ENCODE measurements at places on chromosomes 7 and 10.
A peak's percentile ranks its signal among the peaks of the same experiment; 100 is the strongest.

GRCh38 chr7:156725936-156726335 is 85.4 kb downstream of the RNF32 start:
- no peak for DNase-seq

GRCh38 chr10:11115337-11115736 is 97.7 kb downstream of the CELF2 start:
- no peak for DNase-seq

DNA sequence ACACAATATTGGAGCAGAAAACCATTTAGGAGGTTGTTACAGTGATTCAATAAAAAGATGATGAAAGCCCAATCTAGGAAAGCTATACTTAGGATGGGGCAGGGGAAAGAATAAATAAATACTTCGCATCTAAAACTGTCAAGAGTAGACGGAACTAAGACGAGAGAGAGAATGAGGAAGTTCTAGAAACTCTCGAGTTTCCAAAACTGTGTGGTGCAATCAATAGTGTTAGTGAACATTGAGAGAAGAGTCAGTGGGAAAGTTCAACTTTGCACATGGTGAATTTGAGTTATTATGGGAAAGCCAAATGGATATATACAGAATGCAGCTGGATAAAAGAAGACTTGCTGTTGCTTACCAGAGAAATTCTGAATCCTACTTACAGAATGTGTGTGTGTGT is 133.8 kb upstream of the MEOX2 start:
- DNase-seq = no peak

DNA sequence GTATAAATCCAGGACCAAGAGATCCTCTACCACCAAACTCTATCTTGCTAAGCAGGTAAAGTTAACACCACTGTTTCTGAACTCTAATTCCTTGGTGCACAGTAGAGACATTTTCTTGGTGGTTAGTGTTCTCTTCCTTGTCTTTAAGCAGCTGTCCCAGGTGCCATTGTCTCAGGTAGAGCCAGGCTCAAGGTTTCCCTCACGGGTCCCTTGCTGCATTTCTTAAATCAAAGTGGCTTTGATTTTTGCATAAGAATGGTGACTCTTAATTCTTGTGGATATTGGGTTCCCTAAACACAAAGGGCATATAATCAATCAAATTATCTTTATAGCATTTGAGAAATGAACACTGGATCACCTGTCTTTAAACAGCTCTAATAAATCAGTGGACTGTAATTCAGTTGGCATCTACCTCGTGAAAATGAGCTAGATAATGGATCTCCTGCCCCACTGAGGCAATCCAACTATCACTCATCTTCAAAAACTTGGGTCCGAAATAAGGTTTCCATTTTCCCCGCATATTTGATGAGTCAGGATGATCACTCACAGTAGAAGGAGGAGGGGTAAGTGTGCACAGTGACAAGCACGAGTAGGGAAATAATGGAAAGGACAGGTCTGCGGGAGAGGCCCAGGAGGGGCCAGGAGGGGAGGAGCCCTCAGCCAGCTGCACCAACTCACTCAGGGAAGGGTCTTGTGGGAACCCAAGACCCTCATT is 2.4 kb downstream of the ABCC2 start:
- no peak for DNase-seq

DNA sequence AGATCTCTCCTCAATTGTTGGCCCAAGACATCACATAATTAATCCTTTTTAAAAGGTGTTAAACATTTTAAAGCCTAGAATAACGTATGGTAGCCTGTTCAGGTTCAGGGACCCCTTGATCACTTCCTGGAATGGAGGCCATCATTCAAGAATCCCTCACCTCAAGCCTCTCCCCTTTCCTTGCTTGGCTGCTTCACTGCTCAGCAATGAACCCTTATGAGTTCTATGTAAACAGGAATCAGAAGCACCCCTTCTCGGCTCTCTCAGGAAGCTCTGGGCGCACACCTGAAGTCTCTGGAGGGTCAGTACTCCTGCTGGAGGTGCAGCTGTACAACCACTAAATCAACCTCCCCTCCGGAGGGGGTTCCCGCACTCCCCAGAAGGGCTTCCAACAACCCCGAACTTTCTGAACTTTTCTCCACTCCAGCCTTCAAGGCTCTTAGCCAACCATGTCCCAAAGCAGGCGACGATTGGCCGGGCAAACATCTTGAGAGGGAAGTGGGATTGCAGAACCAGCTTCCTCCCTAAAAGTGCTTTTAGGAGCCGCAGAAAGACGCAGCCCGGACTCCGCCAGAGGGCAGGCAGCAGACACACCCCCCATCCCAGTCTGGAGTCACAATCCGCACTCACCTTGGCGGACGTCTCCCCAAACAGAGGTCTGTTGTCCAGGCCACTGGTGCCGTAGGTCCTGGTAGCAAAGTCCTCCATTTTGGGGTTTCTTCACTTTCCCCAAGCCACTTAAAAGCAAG is 562 bp downstream of the TMEM243 start:
- DNase-seq = no peak

- no peak for DNase-seq
Observed at GRCh38 chr7:36563706-36564327, 160.5 kb downstream of the AOAH start.

GRCh38 chr10:106053061-106053460 is 1111.4 kb downstream of the SORCS1 start:
- DNase-seq = no peak

DNA sequence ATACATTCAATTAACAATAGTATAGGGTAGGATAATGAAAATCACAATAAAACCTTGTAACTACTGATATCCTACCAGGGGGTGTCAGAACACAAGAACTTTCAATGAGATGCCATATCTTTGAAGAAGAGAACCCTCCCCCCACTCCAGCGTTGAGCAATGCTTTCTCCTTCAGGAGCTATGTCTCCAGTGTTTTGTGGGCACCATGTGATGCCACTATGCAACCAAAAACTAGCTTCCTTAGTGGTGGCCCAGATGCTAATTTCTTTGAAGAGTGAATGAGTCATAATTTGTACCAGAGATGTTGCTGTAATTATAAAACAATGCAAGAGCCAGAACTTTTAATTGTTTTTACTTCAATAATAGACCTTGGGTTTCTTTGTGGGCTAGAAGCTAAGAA is 76.0 kb upstream of the ADO start:
- no peak for DNase-seq

DNA sequence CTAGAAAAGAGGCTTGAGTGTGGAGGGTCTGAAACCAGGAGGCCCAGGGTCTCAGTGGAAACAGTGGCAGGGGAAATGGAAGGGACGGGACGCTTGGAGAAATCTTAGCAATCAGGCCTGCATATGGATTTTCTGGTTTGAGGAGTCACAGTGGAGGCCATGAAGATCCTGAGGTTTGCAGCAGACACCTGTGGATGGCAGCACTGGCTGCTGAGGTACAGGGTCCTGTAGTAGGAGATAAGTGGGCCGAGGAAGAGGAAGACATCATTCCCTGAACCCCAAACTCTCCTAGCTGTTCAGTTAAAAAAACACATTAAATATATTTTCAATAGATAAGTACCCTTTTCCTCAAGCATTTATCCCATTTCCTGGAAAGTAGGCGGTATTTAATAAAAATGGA is 208.8 kb upstream of the IGFBP3 start:
- DNase-seq = no peak

GRCh38 chr7:35331730-35332678 is 78.1 kb upstream of the TBX20 start:
- DNase-seq = no peak

DNA sequence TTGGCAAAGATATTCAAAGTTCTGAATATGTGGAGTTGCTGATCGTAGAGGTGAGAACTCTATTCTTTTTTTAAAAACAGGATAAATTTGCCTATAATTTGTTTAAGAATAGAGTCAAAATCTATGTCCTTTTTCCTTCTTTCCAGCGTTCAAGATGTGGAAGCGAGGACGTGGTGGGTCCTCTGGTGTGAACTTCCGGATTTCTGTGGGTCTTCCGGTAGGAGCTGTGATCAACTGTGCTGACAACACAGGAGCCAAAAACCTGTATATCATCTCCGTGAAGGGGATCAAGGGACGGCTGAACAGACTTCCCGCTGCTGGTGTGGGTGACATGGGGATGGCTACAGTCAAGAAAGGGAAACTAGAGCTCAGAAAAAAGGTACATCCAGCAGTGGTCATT is 40.5 kb upstream of the SP8 start:
- DNase-seq = no peak

DNA sequence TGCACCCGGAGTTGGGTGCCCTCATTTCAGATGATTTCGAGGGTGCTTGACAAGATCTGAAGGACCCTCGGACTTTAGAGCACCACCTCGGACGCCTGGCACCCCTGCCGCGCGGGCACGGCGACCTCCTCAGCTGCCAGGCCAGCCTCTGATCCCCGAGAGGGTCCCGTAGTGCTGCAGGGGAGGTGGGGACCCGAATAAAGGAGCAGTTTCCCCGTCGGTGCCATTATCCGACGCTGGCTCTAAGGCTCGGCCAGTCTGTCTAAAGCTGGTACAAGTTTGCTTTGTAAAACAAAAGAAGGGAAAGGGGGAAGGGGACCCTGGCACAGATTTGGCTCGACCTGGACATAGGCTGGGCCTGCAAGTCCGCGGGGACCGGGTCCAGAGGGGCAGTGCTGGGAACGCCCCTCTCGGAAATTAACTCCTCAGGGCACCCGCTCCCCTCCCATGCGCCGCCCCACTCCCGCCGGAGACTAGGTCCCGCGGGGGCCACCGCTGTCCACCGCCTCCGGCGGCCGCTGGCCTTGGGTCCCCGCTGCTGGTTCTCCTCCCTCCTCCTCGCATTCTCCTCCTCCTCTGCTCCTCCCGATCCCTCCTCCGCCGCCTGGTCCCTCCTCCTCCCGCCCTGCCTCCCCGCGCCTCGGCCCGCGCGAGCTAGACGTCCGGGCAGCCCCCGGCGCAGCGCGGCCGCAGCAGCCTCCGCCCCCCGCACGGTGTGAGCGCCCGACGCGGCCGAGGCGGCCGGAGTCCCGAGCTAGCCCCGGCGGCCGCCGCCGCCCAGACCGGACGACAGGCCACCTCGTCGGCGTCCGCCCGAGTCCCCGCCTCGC is at the start of gene EGFR:
TSS of gene EGFR (plus strand) at position 657 of the 830 bp plus-strand sequence. CDS start 261 bp downstream, outside the sequence.
- DNase-seq = no peak

GRCh38 chr10:124521429-124521871 is 59.8 kb downstream of the LHPP start:
- DNase-seq = no peak

GRCh38 chr10:80599424-80599847 is 61.7 kb downstream of the SH2D4B start:
- DNase-seq = peak; percentile 12

GRCh38 chr10:103835096-103836050 is 20.0 kb downstream of the SH3PXD2A start:
- DNase-seq = no peak

- DNase-seq = no peak
Observed at GRCh38 chr10:47031901-47032465, 120.8 kb downstream of the PTPN20 start.

GRCh38 chr7:1700536-1701333 is 30.7 kb downstream of the ELFN1 start:
- DNase-seq = no peak

GRCh38 chr10:3006607-3007006 is 60.7 kb upstream of the PFKP start:
- DNase-seq = no peak

DNA sequence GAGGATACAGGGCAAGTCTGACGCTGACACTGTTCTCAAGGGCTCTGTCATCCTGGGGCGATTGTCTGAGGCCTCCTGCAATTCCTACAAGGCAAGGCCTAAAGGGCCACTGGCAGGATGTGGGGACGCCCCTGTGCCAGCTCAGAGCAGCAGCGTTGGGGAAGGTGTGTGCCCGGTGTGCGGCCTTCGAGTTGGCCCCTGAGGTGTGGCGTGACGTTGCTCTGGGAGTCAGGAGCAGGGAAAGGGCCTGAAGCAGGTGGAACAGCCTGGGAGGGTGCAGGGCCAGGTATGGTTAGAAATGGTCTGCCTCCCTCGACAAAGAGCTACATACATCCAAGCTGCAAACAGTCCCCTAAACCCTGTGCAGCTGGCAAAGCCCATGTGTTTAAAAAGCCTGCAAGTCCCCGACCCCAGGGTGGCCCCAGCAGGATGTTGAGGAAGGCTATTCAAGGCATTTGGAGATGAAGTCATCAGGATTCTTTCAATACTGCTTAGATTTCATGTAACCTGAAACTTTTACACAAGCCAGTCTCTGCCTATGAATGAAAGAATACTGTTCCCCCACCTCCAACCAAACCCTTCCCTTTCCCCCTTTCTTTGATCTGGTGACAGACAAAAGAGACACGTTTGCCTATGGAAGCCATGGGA is 142.5 kb upstream of the TNS3 start:
- DNase-seq = no peak

- DNase-seq = no peak
Observed at GRCh38 chr7:143958781-143959180, 4.1 kb downstream of the OR2F1 start.
